ENCODE measurements at places on chromosomes 1 and 21. TPM values are rescaled to one million over a fixed set of nuclear protein-coding genes. Genes with fewer than 3 reads are reported as not detected.

Gene COG2
- total RNA-seq = 25.9 TPM

DNA sequence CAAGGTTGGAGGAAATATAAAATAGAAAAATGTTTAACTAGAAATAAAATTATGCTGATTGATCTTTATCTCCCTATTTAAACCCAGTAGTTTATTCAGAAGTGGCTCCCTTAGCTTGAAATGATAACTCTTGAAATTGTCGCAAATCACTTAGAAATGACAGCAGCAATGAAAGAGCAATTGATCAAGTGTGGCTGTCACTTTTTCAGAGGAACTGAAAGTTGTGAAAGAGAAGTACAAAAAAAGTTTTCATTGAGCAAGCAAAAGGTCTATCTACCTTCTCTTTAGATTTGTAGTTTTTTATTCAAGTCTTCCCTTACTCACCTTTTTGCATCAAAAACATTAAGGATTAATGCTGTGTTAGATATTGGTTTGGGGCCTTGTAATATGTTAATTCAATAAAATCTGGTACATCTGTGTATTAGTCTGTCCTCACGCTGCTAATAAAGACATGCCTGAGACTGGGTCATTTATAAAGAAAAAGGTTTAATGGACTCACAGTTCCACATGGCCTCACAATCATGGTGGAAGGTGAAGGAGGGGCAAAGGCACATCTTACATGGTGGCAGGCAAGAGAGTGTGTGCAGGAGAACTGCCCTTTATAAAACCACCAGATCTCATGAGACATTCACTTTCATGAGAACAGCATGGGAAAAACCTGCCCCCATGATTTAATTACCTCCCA lies 48.3 kb downstream of the LRRC8C start:
- no peak for DNase-seq

DNA sequence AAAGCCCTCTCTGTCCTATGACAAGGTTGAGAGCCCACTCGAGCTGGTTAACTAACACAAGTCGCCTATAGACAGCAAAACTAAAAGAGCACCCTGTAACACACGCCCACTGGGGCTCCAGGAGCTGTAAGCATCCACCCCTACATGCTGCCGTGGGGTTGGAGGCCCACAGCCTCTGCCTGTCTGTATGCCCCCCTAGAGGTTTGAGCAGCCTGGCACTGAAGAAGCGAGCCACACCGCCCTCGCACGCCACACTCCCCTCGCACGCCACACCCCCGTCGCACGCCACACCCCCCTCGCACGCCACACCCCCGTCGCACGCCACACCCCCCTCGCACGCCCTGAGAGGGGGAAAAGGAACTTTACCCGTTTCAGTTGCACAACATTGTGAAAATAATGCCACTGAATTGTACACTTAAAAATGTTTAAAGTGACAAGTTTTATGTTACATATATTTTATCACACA lies 13.2 kb upstream of the HMGCL start:
- peak; percentile 17 for DNase-seq

- DNase-seq = no peak
Measured at GRCh38 chr1:98502937-98503336, 158.6 kb upstream of the SNX7 start.

Gene ECM1
- total RNA-seq = 0.60 TPM

Gene CCDC190
- not detected for total RNA-seq

- peak; percentile 52 for DNase-seq
Measured at GRCh38 chr1:231803353-231803752, 176.8 kb downstream of the DISC1 start.

Gene VHLL
- not detected for total RNA-seq

DNA sequence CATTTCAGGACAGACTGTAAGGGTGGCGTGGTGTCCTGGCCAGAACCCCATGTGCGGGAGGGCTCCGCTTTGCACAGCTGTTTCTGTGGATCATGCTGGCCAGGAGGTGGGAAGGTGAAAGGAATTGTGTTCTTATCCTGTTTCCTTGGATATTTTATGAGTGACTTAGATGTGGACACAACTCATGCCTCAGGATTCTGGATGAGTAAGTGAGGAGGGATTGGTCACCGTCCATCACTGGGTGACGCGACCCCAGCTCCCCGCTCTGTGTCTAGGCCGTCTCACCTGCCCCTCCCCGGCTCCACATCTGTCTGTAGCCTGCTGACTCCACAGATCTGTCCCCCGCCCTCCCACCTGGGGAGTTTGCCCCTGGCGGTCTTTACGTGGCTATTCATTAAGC lies 48.8 kb downstream of the PIK3CD start:
- peak; percentile 89 for DNase-seq

Gene PTPN22
- 2.1 TPM for total RNA-seq

- DNase-seq = no peak
Measured at GRCh38 chr1:21317035-21317689, 26.9 kb upstream of the ECE1 start.

- DNase-seq = peak; percentile 89
Measured at GRCh38 chr1:62321446-62321845, 2.2 kb upstream of the KANK4 start.

GRCh38 chr1:42682739-42683531 lies 717 bp downstream of the YBX1 start:
- DNase-seq = no peak

Gene LCE3E
- not detected for total RNA-seq

Gene FOXD3
- total RNA-seq = not detected

Gene HMCN1
- total RNA-seq = 0.17 TPM

GRCh38 chr1:220306339-220306738 lies 34.1 kb upstream of the RAB3GAP2 start:
- no peak for DNase-seq

DNA sequence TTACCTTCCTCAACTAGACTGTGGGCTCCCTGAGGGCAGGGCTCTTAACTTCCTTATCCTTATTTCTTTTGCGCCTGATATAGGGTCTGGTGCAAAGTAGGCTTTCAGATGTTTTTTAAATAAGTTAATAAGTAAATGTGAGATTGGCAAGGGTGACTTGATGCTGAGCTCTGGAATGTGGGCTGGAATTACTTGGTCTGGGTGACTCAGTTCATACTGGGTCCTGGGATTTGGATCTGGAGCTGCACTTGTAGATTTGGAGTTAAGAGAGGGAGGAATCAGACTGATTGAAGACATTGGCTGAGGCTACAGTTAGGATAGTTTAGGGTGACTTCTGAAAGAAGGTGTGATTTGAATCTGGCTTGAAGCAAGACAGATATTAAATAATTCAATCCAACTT lies 190.9 kb downstream of the GIPC2 start:
- peak; percentile 89 for DNase-seq

Gene DAB1
- not detected for total RNA-seq

DNA sequence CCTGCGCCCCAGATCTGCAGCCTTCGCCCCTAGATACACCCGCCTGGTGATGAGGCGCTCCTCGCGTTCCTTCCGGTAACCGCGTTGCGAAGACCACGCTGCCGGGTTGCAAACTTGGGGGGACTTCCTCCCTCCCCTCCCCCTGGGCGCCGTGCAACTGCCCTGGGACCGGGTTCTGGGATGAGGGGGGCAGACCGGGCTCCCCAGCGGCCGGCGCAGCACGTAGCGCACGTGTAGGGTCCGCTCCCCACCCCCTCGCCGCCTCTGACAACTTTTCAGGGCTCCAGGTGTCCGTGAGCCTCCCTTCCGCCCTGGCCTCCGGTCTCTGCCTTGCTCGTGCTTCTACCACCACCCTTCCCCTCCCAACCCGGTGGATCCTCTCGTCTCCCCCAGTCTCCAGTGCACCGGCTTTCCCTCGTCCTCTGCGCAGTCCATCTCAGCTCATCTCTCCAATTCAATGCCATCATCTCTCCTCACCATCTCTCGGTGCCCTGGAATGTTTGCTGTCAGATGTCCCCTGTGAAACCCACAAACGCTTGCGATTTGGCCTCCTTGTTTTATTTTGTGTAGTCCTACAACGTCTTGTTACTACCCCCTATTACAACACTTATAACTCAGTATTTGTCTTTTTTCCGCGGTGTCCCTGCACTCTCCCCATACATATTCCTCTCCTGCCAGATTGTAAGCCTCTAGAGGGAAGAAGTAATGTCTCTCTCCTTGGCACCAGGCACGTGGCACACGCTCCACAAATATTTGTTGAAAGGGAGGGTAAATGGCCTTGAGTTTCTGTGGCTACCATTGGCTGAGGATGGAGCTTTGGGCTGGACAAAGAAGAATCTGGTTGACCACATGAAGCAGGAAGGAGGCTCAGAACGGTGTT lies 782 bp downstream of the PCAT6 start:
- no peak for DNase-seq

DNA sequence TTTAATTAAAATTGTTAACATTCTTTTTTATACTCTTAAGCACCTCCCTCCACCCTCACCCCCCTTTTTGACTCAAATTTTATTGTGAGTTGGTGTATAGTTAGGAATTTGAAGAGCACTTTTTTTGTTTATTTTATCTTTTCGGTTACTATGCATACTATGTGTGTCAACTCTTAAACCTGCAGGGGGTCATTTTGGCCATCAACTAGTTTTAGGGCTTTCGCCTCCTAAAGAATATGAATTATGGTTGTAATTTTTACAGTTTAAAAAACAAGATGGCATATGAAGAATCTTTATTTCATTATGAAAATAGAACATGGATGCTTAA lies 9.7 kb downstream of the BACH1 start:
- no peak for DNase-seq

- no peak for DNase-seq
Measured at GRCh38 chr1:114369930-114370329, 141.1 kb downstream of the TRIM33 start.

GRCh38 chr1:6513320-6513801 lies 21.9 kb upstream of the PLEKHG5 start:
- no peak for DNase-seq

All from renal cortical epithelial cell (primary cell).